Hematopoietic multipotent progenitor cell treated with erythropoietin and hydrocortisone succinate and interleukin-3 and kit ligand, for 8 days (in vitro differentiated cells): ENCODE measurements at places on chromosomes 16 and 17.

DNA sequence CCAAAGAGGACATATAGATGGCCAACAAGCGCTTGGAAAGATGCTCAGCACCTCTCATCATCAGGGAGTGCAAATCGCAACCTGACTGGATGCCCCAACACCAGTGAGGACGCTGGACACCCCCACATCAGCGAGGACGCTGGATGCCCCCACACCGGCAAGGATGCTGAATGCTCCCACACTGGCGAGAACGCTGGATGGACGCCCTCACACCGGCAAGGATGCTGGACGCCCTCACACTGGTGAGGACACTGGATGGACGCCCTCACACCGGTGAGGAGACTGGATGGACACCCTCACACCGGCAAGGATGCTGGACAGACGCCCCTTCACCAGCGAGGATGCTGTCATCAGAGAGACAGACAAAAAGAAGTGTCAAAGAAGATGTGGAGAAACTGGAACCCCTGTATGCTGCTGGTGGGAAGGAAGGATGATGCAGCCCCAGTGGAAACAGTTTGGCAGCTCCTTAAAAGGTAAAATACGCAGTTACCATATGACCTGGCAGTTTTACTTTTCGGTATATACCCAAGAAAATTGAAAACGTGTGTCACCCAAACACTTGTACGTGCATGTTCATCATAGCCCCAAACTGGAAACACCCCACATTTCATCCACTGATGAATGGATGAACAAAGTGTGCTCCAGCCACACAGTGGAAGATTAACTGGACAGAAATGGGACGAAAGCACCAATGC, 10.1 kb upstream of the JPH3 start:
- DNase-seq = no peak

DNA sequence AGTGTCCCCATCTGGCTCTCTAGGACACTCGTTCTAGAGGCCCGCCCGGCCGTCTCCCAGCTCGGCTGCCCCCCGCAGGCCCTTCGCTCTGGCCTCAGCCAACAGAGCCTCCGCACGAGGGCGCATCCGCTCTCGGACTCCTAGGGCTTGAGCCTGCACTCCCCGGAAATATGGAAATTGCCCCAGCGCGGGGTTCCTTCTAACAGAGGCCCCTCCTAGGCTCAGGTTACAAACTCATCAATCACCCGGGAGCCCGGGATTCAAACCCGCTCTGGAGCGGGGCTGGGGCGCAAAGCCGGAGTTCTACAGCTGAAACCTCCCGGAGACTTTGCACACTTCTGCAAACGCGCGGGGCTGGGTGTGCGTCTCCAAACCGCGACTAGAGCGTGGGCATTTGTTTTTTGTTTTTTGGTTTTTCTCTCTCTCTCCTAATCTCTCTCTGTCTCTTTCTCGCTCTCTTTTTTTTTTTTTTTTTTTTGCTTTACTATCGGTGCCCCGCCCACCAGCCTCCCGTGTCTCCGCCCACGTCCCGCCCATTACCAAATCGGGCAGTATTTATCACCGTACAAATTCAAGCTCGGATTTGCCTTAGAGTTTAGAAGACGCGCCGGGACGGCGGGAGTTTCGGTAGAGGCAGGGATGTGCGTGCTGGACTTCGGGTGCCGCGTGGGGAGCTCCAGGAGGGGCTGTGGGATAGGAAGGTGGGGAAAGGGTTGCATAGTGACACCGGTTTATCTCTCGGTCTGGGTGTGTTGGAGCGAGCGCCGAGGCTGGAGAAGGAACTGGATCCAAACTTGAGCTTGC, 2.4 kb upstream of the FOXL1 start:
- peak; percentile 33 for DNase-seq

DNA sequence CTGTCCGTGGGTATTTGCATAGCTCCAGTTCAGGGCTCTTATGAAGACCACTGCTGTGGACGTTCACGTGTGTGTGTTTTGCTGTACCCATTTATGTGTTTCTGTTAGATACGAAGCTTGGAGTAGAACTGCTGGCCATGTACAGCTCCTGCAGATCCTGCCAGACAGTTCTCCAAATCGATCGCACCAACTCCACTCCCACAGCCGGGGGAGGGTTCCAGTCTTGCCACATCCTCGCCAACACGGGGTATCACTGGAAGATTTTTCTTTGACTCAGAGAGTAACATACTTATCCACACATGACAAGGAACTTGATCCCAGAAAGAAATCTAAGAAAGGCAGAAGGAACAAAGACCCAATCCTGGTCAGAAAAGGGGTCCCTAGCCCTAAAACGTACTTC, 37.4 kb downstream of the TMEM186 start:
- DNase-seq = no peak

GRCh38 chr17:17042384-17042736, at the start of gene MPRIP:
MPRIP (plus strand) TSS chr17:17042457; CDS start chr17:17042849, 392 bp downstream.
- DNase-seq = no peak

- no peak for DNase-seq
Observed at GRCh38 chr16:66447491-66447890, 20.4 kb downstream of the BEAN1 start.

DNA sequence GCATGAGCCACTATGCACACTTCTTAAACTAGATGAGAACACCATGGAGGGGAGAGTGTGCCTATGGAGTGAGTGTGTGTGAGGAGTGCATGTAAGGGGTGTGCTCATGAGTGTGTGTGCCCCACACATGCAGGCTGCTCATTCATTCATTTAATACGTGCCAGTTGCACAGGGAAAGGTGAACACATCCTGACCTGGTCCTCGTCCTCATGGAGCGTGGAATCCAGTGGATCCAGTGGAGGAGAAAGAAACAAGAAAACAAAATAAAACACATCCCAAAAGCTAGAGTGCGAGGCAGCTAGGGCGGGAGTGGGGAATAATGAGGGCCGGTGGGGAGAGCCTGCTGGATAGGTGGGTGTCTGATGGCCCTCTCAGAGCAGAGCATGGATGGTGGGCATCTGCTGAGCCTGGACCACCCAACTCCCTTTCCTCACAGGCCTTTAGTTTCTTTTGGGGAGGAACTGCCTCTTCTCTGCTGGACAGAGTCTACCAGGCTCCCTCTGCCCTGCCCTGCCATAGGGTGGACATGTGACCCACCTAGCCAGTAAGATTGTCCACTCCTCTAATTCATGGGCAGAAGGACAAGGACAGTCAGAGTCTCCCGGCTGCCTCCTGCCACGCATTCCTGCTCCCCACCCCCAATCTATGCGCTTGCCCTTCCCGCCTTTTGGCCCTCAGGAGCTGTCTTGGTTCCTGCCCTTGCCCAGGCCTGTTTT, 204.3 kb downstream of the RAB11FIP4 start:
- DNase-seq = no peak

GRCh38 chr16:53482123-53482522, 20.9 kb downstream of the AKTIP start:
- no peak for DNase-seq

- DNase-seq = peak; percentile 99
Observed at GRCh38 chr16:29009050-29009837, 24.4 kb downstream of the LAT start.

GRCh38 chr16:81693041-81693743, 85.9 kb upstream of the PLCG2 start:
- no peak for DNase-seq

GRCh38 chr16:46996391-46996790, 22.9 kb upstream of the DNAJA2 start:
- no peak for DNase-seq

GRCh38 chr17:63598281-63598680, 2.4 kb upstream of the TACO1 start:
- DNase-seq = no peak

DNA sequence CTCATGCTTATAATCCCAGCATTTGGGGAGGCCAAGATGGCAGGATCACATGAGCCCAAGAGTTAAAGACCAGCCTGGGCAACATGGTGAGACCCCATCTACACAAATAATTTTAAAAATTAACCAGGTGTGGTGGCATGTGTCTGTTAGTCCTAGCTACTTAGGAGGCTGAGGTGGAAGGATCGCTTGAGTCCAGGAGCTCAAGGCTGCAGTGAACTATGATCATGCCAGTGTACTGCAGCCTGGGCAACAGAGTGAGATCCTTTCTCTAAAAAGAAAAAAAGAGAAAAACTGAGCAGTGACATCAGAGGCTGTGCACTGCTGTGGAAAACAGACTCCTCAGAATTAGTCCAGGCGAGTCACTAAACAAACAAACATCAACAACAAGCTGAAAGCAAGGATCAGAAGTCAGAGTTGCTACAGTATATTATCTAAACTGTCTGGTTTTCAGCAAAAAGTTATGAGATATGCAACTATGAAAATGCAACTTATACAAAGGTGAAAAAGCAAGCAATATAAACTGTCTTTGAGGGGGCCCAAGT, 39.3 kb downstream of the CBFB start:
- no peak for DNase-seq

DNA sequence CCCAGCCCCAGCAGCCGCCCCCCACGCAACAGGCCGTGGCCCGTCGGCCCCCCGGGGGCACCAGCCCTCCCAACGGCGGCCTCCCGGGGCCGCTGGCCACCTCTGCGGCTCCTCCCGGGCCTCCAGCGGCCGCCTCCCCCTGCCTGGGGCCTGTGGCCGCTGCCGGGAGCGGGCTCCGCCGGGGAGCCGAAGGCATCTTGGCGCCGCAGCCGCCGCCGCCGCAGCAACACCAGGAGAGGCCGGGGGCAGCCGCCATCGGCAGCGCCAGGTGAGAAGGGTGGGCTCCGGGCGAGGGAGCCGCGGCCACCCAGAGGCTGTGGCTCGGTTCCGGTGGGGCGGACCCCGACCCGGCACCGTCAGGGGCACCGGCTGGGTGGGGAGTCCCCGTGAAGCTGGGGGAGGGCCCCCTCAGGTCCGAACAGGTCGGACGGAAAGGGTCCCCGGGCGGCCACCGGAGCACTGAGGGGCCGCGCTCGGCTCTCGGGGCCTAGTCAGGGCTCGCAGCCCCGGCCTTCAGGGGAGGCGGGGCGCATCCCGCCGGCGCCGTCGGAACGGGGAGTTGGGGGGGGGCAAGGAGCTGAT, 583 bp downstream of the ATXN2L start:
- no peak for DNase-seq

DNA sequence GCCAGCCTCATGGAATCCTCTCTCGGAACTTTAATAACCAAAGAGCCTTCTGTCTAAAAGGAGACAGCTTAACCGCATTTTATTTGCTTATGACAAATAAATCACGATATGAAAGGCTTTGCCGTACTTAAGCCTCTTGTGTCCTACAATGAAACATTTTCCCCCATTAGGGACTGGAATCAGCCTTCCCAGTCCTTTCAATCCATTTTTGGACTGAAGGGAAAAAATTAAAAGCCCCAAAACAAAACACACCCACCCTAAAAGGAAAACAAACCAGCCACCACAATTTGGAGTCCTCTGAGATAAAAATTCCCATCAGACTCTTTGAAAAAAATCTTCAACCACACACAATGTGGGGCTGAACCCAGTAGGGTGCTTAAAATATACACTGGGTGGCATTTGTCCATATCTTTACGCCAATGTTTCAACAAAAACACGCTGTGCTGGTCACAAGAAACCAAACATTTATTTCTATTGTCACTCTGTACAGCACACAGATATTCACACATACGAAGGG, 3.0 kb downstream of the HOXB4 start:
- no peak for DNase-seq

DNA sequence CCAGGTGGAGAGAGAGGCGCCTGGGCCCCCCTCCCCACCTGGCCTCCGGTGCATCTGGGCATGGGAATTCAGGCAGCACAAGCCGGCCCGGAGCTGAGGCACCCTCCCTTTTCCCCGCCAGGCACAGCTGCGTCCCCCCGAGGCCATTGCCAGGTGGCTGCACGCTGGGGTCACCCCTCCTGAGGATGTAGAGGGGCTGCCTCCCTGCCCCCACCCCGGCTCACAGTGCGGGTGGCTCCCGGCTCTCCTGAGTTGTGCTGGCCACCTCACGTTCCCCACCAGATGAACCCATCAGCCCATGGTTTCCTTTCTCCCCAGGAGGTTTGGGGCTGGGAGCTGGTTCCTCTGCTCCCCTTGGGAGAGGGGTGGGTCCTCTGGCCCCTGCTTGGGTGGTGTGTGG, 12.6 kb downstream of the CACNA1H start:
- no peak for DNase-seq

- no peak for DNase-seq
Observed at GRCh38 chr16:10620120-10620519, 39.7 kb upstream of the EMP2 start.

DNA sequence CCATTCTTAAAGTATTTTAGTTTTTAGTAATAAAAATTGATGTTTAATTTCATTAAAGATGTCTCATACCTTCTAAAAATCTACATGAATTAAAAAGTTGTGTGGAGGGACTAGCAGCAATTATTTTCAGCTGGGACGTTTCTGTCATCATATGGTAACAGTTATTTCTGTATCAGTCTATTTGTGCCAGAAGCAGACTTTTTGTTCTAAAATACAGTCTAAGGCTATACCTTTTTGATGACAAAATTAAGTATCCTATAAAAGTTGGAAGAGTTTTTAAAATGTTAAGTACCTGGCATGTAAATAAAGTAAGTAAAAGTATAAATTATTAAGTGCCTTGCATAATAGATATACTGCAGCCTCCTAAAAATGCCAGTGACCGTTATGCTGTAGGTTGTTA, 5.9 kb downstream of the TAOK1 start:
- no peak for DNase-seq

DNA sequence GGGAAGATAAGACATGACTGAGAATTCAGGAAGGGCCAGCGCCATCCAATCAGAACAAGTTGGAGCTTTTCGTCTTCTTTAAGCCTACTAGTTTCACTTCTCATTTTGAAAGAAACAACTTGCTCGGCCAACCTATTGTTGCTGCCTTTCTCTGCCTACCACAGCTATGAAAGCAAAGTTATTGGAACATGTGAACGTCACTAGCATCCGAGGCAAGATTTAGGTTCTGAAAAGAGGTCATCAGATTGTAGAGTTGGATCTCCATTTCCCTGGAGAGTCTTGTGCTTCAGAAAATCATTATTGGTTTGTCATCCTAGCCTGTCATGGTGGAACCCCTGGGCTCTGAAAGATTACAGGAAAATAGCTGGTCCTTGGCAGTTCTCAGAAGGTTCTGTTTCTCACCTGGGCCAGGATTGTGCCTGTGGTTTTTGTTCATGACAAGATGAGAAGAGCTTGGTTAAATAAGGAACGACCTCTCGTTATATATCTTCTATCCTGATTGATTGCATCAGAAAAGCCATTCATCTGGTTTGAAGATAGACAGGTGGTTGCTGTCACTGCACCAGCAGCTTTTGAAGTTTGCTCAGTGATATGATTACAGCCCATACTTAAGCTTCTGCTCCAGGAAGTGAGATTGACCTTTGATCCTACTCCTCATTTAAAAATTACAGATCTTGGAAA, 25.3 kb downstream of the CDH13 start:
- no peak for DNase-seq

- DNase-seq = peak; percentile 37
Observed at GRCh38 chr16:77599793-77600415, 122.4 kb upstream of the NUDT7 start.

DNA sequence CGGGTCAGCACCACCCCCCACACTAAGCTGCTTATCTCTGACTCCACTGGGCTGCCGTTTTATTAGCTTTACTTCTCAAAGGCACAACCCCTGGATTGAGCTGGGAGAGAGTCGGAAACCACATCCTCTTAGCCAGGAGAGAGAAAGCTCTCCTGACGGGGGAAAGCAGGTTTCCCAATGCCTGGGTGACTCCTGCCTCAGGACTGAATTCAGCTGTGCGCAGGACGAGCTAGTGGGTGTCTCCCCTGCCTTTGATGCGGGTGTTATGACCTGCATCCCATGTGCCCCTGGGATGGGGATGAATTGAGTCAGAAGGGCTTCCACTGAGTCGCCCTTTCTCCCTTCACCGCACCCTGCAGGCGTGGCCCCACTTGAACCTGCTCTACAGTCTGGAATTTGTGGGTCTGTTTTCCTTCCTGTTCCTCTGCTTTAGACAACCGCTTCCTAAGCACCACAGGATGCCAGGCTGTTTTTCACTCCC, 819.2 kb upstream of the EEF2KMT start:
- no peak for DNase-seq
